ENCODE measurements at places on chromosomes 6 and 20. TPM values are rescaled to one million over a fixed set of nuclear protein-coding genes. Genes with fewer than 3 reads are reported as not detected.

FAXC gene
- not detected for total RNA-seq

POU3F2 gene
- total RNA-seq: not detected

NMBR gene
- total RNA-seq: not detected

DNA sequence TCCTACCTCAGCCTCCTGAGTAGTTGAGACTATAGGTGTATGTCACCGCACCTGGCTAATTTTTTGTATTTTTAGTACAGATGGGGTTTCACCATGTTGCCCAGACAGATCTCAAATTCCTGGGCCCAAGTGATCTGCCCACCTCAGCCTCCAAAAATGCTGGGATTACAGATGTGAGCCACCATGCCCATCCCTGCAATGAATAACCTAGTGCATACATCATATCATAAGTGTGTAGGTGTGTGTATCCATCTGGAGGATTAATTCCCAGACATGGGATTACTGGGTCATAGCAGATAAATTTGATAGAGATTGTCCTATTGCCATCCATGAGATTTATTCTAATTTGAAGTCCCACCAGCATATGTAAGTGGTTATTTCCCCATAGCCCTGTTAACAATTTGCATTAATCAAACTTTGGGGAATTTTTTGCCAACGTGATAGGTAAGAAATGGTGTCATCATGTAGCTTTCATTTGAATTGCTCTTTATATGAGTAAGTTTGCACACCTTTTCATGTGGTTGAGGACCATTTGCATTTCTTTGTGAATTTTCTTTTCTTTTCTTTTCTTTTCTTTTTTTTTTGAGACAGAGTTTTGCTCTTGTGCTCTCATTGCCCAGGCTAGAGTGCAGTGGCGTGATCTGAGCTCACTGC lies 29.9 kb upstream of the BACH2 start:
- no peak overlapping the region for H3K4me3 ChIP-seq
- peaks cover 3% of the 10 kb centered on the region for H3K4me1 ChIP-seq
- no peaks in the 10 kb centered on the region for H3K36me3 ChIP-seq
- no peak overlapping the region for H3K27ac ChIP-seq

GRCh38 chr6:147503587-147503986 lies 4.9 kb upstream of the SAMD5 start:
- no peak for DNase-seq
- peaks cover 16% of the 10 kb centered on the region for H3K4me1 ChIP-seq
- no peak overlapping the region for H3K4me3 ChIP-seq
- peaks cover 28% of the 10 kb centered on the region for H3K27me3 ChIP-seq
- H3K36me3 ChIP-seq: no peaks in the 10 kb centered on the region

All from gastrocnemius medialis (tissue), 4 donors.